HFF-Myc (cell line): ENCODE measurements at places on chromosomes 2 and 18.

- DNase-seq: no peak
Observed at GRCh38 chr2:169185711-169186110, 116.3 kb downstream of the DHRS9 start.

GRCh38 chr2:44769349-44770011 lies 172.0 kb upstream of the SIX3 start:
- DNase-seq: no peak

DNA sequence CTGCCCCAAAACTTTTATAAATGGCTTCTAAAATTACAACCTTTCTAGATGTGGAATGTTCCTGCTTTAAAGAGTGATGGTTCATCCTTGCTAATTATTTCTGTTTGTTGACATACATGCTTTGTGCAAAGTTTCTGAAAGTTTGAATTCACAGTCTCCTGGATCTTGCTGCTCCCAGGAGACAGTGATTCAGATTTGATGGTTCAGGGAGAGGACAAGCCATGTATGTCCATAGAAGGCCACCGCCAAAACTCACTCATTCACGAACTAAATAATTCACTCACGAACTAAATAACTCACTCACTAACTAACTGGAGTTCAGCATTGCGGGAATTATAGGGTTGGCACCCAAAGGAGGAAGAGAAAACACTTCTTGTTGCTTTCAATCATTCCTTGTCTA lies 416.5 kb upstream of the ZEB2 start:
- no peak for DNase-seq

DNA sequence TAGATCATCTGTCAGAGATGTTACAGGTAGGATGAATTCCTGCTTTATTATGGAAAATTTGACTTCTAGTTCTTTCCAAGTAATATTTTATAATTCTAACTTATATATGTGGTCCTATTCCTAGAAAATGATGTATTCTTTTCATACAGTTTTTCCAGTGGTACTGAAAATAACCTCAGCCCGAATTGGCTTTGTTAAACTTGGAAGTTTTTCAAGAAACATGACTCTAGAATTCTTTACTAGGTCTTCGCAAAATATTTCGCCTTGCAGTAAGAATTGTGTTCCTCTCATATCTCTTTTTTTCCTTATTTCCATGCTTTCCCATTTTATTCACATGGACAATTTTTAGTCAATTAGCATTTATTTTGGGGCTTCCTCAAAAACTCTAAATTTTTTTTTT lies 60.5 kb downstream of the BMPR2 start:
- DNase-seq: no peak

- DNase-seq: peak; percentile 26
Observed at GRCh38 chr2:68653538-68653982, 10.2 kb downstream of the PROKR1 start.

DNA sequence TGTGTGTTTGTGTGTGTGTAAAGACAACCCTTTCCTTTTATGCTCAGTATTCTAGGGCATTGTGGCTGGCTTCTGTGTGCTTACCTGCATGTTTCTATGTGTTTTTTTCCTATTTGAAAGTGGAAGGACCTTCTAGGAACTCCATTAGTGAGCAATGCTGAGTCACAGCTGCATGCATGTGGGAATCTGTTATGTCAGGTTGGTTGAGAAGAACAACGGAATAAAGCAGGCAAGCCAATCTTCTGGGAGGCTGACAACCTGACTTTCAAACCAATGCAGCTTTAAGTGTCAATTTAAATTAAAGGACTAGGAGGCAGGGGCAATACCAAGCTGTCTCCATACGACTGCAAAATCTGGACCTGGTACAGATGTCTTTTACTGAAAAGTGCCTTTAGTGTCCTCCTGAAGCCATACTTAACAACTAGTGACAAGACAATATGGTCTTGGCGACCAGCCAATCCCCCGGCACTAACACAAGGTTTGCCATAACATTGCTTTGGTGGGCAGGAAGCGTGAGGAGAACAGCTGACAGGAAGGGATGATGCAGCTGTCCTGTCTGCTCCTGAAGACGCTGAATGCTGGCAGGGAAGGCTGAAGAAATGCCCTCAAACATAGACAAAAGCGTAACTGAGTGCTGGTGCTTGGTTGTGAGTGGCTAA lies 514.7 kb upstream of the CDH7 start:
- DNase-seq: no peak

DNA sequence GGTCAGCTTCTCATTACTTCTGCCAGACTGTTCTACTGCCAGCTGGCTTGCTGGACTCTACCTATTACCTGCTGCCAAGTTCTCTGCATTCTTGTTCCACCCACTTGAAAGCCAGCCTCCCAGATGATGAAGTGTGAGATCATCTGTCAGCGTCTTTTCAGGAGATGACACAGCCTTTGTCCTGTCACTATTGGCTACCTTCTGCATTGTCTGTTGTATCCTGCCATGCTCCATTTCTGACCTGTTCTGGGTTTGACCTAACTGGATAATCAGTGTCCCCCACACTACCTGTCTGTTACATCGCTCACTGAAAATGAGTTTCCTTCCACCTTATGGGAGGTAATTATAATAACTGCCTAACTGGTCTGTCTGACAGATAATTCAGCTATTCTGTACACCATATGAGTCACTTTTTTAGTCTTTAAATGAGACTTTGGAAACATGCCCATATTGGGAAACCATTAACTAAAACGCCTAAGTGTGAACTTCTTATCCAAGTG lies 520.6 kb downstream of the METTL4 start:
- DNase-seq: no peak

- DNase-seq: no peak
Observed at GRCh38 chr2:39688181-39688580, 22.5 kb downstream of the TMEM178A start.

- DNase-seq: peak; percentile 79
Observed at GRCh38 chr2:47771211-47771610, 11.7 kb upstream of the MSH6 start.
